ENCODE measurements at places on chromosomes 12 and 14. TPM values are rescaled to one million over a fixed set of nuclear protein-coding genes. Genes with fewer than 3 reads are reported as not detected.

DNA sequence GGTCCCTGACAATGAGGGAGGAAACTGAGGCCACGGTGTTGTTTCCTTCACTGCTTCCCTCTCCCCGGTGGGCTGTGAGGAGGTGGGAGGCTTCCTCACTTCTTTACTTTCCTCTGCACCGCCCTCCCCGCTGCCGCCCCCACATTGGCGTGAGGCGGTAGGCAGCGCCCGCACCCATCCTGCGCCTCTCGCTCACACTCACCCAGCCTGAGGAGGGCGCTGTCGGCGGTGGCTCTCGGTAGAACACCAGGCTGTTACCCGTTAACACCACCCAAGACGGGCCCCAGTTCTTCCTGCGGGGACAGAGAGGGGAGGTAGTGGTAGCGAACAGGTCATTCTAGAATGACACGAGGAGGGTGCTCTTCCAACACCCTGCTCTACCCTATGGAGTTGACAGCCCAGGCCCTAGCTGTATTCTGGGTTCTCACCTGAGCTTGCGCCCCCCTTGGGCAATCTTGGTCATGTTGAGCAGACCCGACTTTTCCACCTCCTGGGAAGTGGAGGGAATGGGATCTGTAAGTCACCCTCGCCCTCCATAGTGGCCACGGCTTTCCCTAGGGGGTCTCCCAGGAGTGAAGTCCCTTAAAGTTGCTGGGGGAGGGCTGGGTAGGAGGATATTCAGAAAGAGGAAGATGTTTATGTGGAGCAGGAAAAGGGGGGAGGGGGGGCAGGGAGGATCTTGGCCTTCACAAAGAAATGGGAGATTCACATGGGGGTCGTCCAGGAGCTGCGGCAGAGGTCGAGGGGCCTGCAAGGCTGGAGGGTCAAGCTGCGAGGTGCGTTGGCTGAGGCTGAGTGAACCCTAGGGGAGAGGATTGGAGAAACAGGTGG lies 3.3 kb downstream of the ARHGAP9 start:
- no peak for DNase-seq
- no peak overlapping the region for H3K4me3 ChIP-seq
- H3K4me1 ChIP-seq = no peaks in the 10 kb centered on the region
- H3K36me3 ChIP-seq = no peaks in the 10 kb centered on the region

GRCh38 chr14:23375527-23376251 lies 1.2 kb upstream of the CMTM5 start:
- no peak overlapping the region for H3K27ac ChIP-seq

GRCh38 chr12:101671157-101671791 lies 26.2 kb upstream of the CHPT1 start:
- no peaks in the 10 kb centered on the region for H3K27me3 ChIP-seq
- no peak overlapping the region for H3K27ac ChIP-seq
- H3K36me3 ChIP-seq = no peaks in the 10 kb centered on the region
- no peak for DNase-seq

The SOAT2 gene
- total RNA-seq = not detected

The LGR5 gene
- total RNA-seq = not detected

DNA sequence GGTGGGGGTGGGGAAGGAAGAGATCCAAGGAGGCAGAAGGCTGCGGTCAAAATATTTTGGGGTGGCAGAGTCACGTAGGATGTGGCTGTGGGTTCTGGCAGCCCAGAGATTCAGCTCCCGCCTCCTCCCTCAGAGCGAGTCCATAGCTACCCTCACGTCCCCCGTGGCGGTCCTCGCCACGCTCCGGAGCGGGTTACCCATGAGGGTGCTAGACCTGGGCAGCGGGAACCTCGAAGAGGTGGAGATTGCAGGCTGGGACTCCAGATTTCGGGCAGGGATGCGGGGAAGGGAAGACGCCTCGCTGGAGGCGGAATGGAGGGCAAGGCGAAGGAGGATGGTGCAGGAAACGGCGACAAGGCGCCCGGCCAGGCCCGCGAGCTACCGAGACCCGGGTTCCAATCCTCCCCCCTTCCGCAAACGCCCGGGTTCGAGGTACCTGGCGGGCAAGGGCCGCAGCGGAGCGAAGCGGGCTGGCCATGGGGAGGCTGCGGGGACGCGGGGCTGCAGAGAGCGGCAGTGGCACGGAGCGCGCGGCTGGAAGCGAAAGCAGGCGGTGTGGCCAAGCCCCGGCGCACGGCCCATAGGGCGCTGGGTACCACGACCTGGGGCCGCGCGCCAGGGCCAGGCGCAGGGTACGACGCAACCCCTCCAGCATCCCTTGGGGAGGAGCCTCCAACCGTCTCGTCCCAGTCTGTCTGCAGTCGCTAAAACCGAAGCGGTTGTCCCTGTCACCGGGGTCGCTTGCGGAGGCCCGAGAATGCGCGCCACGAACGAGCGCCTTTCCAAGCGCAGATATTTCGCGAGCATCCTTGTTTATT lies 46.2 kb downstream of the BCAT1 start:
- peak; percentile 46 for DNase-seq
- H3K4me3 ChIP-seq = peak overlapping the region; percentile 72
- H3K36me3 ChIP-seq = no peaks in the 10 kb centered on the region
- H3K4me1 ChIP-seq = peaks cover 15% of the 10 kb centered on the region

Measured in fibroblast of lung (primary cell).